A549 treated with CpdA at 1 μM for 4 hours (cell line): ENCODE measurements at places on chromosomes 16 and 17. TPM values are rescaled to one million over a fixed set of nuclear protein-coding genes. Genes with fewer than 3 reads are reported as not detected.

CD300LB gene
- 0.06 to 0.22 TPM (median 0.09 TPM) in 3 of 5 replicates, not detected in the others for total RNA-seq

TP53TG3D gene
- 0.54 to 1.9 TPM (median 1.2 TPM) in 5 replicates for total RNA-seq

SLC9A5 gene
- total RNA-seq: 1.2 to 1.7 TPM (median 1.6 TPM) in 5 replicates

CCDC78 gene
- total RNA-seq: 3.7 to 7.1 TPM (median 5.7 TPM) in 5 replicates

CNGB1 gene
- total RNA-seq: 0.07 to 0.38 TPM (median 0.12 TPM) in 5 replicates
